ENCODE measurements at places on chromosomes 6 and 20. TPM values are rescaled to one million over a fixed set of nuclear protein-coding genes. Genes with fewer than 3 reads are reported as not detected.

- H3K4me3 ChIP-seq: peak overlapping the region; percentile 81
- H3K27me3 ChIP-seq: peaks cover 65% of the 10 kb centered on the region
- no peak overlapping the region for H3K27ac ChIP-seq
These were observed 13.0 kb downstream of the RPP21 start for GRCh38 chr6:30357678-30358540.

The GMPR gene
- 7.8 TPM for total RNA-seq

DNA sequence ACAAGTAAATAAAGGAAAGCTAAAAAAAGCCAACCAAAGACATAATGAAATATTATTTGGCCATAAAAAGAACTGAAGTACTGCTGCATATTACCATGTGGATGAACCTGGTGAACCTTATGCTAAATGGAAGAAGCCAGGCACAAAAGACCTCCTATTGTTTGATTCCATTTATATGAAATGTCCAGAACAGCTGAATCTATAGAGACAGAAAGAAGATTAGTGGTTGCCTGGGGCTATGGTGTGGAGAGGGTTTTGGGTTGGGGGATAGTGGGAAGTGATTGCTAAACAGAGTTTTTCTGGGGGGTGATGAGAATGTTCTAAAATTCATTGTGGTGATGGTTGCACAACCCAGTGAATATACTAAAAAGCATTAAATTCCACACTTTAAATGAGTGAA, 53.2 kb downstream of the TSBP1 start:
- H3K27ac ChIP-seq: no peak overlapping the region
- H3K4me1 ChIP-seq: no peaks in the 10 kb centered on the region
- H3K36me3 ChIP-seq: no peaks in the 10 kb centered on the region
- DNase-seq: no peak
- no peak overlapping the region for H3K4me3 ChIP-seq
- H3K27me3 ChIP-seq: peaks cover 56% of the 10 kb centered on the region

The HEY2 gene
- 22.7 TPM for total RNA-seq

GRCh38 chr20:51456511-51457509, 85.7 kb downstream of the NFATC2 start:
- no peaks in the 10 kb centered on the region for H3K27me3 ChIP-seq
- peaks cover 25% of the 10 kb centered on the region for H3K4me1 ChIP-seq
- peak overlapping the region; percentile 94 for H3K27ac ChIP-seq
- H3K4me3 ChIP-seq: peak overlapping the region; percentile 48
- DNase-seq: peak; percentile 99
- H3K36me3 ChIP-seq: no peaks in the 10 kb centered on the region

DNA sequence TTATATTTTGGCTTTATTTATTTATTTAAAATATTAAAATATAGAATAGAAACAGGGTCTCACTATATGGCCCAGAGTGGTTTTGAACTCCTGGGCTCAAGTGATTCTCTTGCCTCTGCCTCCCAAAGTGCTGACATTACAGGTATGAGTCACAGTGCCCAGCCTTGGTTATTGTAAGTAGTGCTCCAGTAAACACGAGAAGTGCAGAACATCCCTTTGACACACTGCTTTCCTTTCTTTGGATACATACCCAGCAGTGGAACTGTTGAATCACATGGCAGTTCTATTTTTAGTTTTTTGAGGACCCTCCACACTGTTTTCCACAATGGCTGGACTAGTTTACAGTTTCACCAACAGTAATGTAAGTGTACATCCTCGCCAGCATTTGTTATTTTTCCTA, 203.9 kb downstream of the PHF3 start:
- H3K4me3 ChIP-seq: no peak overlapping the region
- H3K27ac ChIP-seq: no peak overlapping the region
- H3K27me3 ChIP-seq: peaks cover 9% of the 10 kb centered on the region
- H3K4me1 ChIP-seq: no peaks in the 10 kb centered on the region
- H3K36me3 ChIP-seq: no peaks in the 10 kb centered on the region

The TDRD6 gene
- 0.05 TPM for total RNA-seq

- H3K4me3 ChIP-seq: no peak overlapping the region
- no peaks in the 10 kb centered on the region for H3K36me3 ChIP-seq
- DNase-seq: no peak
- no peak overlapping the region for H3K27ac ChIP-seq
These were observed 224.5 kb downstream of the PREX1 start for GRCh38 chr20:48603116-48603818.

DNA sequence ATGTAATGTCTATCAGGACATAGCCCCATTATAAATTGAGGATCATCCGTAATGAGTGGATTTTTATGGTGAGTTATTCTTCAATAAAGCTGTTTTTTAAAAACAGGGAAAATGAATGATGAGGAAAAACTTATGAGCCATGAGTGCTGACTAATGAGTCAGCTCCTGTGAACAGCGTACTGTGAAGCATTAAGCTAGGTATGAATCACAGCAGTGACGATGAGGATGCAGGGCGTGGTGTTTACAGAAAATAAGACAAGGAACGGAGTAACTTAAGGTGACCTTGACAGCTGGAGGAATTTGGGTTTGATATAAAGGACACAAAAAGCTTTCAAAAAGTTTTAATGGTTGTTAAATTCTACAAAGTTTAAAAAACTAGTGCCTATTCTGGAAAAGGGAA, 96.3 kb downstream of the FOXF2 start:
- peaks cover 41% of the 10 kb centered on the region for H3K4me1 ChIP-seq
- DNase-seq: no peak
- H3K36me3 ChIP-seq: no peaks in the 10 kb centered on the region
- H3K4me3 ChIP-seq: no peak overlapping the region
- H3K27me3 ChIP-seq: no peaks in the 10 kb centered on the region

DNA sequence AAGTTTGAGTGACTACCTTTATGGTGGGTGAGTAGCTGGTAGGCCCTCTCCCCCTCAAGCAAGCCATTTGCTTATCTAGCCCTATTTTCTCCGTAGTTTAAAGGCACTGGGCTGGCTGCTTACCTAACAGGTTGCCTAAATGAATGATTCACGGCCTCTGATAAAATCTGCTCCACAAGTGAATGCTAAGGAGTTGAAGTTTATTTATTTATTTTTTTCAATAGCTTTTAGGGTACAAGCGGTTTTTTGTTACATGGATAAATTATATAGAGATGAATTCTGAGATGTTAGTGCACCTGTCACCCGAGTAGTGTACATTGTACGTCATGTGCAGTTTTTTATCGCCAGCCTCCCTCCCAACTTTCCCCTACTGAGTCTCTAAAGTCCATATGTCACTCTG, 8.3 kb upstream of the CDH26 start:
- H3K27me3 ChIP-seq: no peaks in the 10 kb centered on the region
- DNase-seq: no peak
- no peak overlapping the region for H3K4me3 ChIP-seq
- peaks cover 3% of the 10 kb centered on the region for H3K36me3 ChIP-seq
- no peak overlapping the region for H3K27ac ChIP-seq

- H3K4me1 ChIP-seq: no peaks in the 10 kb centered on the region
- DNase-seq: no peak
- no peak overlapping the region for H3K4me3 ChIP-seq
- no peaks in the 10 kb centered on the region for H3K27me3 ChIP-seq
These were observed 216.6 kb upstream of the UFL1 start for GRCh38 chr6:96304997-96305396.

DNA sequence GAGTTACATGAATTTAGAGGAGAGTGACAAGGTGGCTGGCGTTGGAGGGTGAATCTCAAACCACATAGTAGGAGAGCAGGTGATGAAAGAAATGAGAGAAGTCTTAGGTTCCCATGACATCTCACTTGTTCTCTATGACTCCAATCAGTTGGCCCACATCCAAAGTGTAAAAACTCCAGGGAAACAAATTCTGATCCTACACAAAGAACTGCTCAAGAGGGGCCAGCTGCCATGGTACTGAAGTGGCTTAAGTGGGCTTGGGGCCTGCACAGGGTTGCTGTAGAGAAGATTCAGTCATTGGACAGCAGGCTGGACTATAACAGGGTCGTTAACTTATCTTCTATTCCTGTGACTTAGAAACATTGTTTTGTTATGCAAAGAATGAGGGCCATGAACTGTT, 7.6 kb upstream of the ADGRF4 start:
- H3K27ac ChIP-seq: no peak overlapping the region
- peaks cover 3% of the 10 kb centered on the region for H3K27me3 ChIP-seq
- no peaks in the 10 kb centered on the region for H3K4me1 ChIP-seq
- H3K4me3 ChIP-seq: no peak overlapping the region
- H3K36me3 ChIP-seq: no peaks in the 10 kb centered on the region

DNA sequence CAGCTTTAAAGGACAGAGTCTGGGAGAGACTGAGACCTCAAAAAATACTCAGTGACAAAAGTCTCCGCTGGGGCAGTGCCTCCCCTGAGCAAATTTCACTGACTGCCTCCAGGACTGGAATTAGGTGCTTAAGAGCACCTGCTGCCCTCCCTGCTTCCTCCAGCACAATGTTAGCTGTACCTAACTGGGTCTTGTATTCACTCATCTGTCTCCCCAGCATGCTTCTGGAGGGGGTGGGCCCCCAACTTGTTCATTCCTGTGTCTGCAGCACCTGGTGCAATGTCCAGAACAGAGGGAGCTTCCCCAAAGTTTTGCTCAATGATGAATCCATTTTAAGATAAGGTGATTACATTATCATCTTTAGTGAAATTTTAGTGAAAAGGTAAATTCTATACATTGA, 650.7 kb downstream of the KIF16B start:
- no peak overlapping the region for H3K4me3 ChIP-seq
- no peak overlapping the region for H3K27ac ChIP-seq
- H3K27me3 ChIP-seq: no peaks in the 10 kb centered on the region
- H3K4me1 ChIP-seq: no peaks in the 10 kb centered on the region
- no peak for DNase-seq

Data from osteocyte (in vitro differentiated cells).